ENCODE measurements at places on chromosomes 13 and 19.

- H3K4me3 ChIP-seq: no peak overlapping the region
- H3K36me3 ChIP-seq: peaks cover 12% of the 10 kb centered on the region
- no peaks in the 10 kb centered on the region for H3K27me3 ChIP-seq
- peak; percentile 64 for DNase-seq
Measured at GRCh38 chr19:35766571-35767104, 8.7 kb downstream of the PROSER3 start.

DNA sequence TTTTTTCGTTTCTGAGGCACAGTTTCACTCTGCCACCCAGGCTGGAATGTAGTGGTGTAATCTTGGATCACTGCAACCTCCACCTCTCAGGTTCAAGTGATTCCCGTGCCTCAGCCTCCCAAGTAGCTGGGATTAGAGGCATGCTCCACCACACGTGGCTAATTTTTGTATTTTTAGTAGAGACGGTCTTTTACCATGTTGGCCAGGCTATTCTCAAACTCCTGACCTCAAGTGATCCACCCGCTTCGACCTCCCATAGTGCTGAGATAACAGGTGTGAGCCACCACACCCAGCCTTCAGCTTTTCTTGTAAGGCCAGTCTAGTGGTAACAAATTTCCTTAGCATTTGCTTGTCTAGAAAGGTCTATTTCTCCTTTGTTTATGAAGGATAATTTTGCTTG lies 46.2 kb downstream of the ZNF568 start:
- no peak for DNase-seq
- no peaks in the 10 kb centered on the region for H3K36me3 ChIP-seq
- no peaks in the 10 kb centered on the region for H3K27me3 ChIP-seq
- no peak overlapping the region for H3K4me3 ChIP-seq
- no peak overlapping the region for H3K27ac ChIP-seq
- H3K4me1 ChIP-seq: no peaks in the 10 kb centered on the region

DNA sequence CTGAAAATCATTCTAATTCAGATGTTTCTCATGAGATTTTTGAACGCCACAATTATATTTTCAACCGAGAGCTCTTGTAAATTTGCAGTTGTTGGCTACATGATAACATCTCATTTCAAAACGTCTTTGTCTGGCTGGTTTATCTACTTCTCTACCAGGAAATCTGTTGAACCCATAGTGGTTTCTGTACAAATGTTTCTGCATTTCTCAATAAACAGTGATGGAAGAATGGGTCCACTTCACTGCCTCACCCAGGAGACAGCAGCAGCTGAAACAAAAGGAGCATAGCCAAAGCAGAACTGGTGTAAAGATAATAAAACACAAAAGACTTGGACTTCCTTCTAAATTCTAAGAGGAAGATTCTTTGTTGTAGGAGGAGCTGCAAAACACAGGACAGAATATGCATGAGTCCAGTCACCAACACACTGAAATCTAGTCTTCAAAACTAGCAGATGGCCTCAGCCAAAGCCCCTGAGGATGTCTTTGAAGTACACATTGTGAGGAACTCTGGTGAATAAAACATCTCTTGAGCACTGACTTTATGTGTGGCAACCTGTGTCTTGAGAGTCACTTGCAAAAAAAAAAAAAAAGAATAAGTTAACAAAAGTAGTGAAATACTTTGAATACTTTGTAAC lies 68.6 kb upstream of the FGF14 start:
- H3K27ac ChIP-seq: no peak overlapping the region
- no peaks in the 10 kb centered on the region for H3K36me3 ChIP-seq
- H3K4me1 ChIP-seq: no peaks in the 10 kb centered on the region
- DNase-seq: no peak
- peaks cover 11% of the 10 kb centered on the region for H3K27me3 ChIP-seq
- no peak overlapping the region for H3K4me3 ChIP-seq

- no peak for DNase-seq
- no peaks in the 10 kb centered on the region for H3K36me3 ChIP-seq
- no peaks in the 10 kb centered on the region for H3K27me3 ChIP-seq
- H3K4me1 ChIP-seq: no peaks in the 10 kb centered on the region
- H3K27ac ChIP-seq: no peak overlapping the region
Measured at GRCh38 chr13:50255639-50256038, 240.4 kb downstream of the KCNRG start.

- peaks cover 6% of the 10 kb centered on the region for H3K4me1 ChIP-seq
- no peak for DNase-seq
- no peaks in the 10 kb centered on the region for H3K36me3 ChIP-seq
- no peak overlapping the region for H3K4me3 ChIP-seq
- no peak overlapping the region for H3K27ac ChIP-seq
Measured at GRCh38 chr13:59301174-59301567, 862.6 kb downstream of the DIAPH3 start.

GRCh38 chr13:99062593-99062992 lies 84.7 kb upstream of the DOCK9 start:
- no peaks in the 10 kb centered on the region for H3K27me3 ChIP-seq
- H3K4me3 ChIP-seq: no peak overlapping the region
- H3K27ac ChIP-seq: no peak overlapping the region
- H3K4me1 ChIP-seq: peaks cover 42% of the 10 kb centered on the region

- no peaks in the 10 kb centered on the region for H3K36me3 ChIP-seq
- peaks cover 73% of the 10 kb centered on the region for H3K27me3 ChIP-seq
- H3K4me1 ChIP-seq: no peaks in the 10 kb centered on the region
- H3K4me3 ChIP-seq: no peak overlapping the region
- no peak overlapping the region for H3K27ac ChIP-seq
- no peak for DNase-seq
Measured at GRCh38 chr13:27004326-27004725, 167.3 kb downstream of the USP12 start.

- no peaks in the 10 kb centered on the region for H3K27me3 ChIP-seq
- H3K36me3 ChIP-seq: peaks cover 24% of the 10 kb centered on the region
- peaks cover 45% of the 10 kb centered on the region for H3K4me1 ChIP-seq
- H3K4me3 ChIP-seq: peak overlapping the region; percentile 69
- no peak for DNase-seq
- peak overlapping the region; percentile 99 for H3K27ac ChIP-seq
Measured at GRCh38 chr19:47096721-47097120, 16.9 kb downstream of the ZC3H4 start.

DNA sequence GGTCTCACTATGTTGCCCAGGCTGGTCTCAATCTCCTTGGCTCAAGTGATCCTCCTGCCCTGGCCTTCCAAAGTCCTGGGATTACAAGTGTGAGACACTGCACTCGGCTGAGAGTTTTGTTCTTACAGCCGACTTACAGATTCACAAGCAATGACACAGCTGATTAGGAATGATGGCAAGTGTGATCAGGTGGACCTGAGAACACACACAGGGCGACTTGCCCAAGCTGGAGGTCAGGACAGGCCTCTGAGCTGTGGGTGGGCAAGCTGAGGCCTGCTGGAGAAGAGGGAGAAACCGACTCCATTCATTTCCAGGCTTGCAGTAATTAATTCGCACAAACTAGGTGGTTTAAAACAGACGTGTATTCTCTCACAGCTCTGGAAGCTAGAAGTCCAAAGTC lies 8.1 kb upstream of the ATG4D start:
- peaks cover 7% of the 10 kb centered on the region for H3K4me1 ChIP-seq
- no peak overlapping the region for H3K4me3 ChIP-seq
- no peak overlapping the region for H3K27ac ChIP-seq
- peaks cover 32% of the 10 kb centered on the region for H3K27me3 ChIP-seq

DNA sequence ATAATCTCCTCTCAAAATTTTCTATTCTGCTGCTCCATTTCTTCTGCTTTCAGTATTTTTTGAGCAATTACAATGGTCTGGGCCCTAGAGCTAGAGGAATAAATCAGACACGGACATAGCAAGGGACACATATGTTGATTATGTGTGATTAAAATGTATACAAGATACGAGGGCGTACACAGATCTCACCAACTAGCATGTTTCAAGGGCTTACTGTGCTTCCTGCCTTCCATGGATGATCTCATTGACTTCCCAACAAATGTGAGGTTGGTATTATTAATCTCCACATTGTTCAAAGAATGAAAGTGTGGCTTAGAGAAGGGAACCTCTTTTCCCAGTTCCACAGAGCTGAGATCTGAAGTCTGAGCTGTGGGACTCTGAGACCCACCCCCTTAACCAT lies 9.1 kb downstream of the PLD3 start:
- H3K4me3 ChIP-seq: no peak overlapping the region
- H3K27ac ChIP-seq: no peak overlapping the region
- peaks cover 18% of the 10 kb centered on the region for H3K4me1 ChIP-seq
- no peaks in the 10 kb centered on the region for H3K27me3 ChIP-seq
- DNase-seq: no peak

DNA sequence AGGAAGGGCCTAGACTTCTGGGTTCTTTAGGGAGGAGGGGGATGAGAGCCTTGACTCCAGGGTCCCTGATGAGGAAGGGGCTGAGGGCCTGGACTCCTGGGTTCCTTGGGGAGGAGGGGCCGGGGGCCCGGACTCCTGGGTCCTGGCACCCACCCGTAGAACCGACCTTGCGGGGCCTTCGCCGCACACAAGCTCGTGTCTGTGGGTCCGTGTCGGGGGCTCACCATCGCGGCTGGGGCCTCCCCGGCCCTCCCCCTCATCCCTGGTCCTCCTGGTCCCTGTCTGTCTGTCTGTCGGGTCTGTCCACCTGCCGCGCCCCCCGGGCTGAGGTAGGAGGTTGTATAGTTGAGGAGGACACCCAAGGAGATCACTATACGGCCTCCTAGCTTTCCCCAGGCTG lies 662 bp upstream of the SPACA6 start:
- H3K4me3 ChIP-seq: peak overlapping the region; percentile 88
- H3K27ac ChIP-seq: no peak overlapping the region
- peaks cover 24% of the 10 kb centered on the region for H3K4me1 ChIP-seq
- no peak for DNase-seq
- peaks cover 24% of the 10 kb centered on the region for H3K36me3 ChIP-seq

DNA sequence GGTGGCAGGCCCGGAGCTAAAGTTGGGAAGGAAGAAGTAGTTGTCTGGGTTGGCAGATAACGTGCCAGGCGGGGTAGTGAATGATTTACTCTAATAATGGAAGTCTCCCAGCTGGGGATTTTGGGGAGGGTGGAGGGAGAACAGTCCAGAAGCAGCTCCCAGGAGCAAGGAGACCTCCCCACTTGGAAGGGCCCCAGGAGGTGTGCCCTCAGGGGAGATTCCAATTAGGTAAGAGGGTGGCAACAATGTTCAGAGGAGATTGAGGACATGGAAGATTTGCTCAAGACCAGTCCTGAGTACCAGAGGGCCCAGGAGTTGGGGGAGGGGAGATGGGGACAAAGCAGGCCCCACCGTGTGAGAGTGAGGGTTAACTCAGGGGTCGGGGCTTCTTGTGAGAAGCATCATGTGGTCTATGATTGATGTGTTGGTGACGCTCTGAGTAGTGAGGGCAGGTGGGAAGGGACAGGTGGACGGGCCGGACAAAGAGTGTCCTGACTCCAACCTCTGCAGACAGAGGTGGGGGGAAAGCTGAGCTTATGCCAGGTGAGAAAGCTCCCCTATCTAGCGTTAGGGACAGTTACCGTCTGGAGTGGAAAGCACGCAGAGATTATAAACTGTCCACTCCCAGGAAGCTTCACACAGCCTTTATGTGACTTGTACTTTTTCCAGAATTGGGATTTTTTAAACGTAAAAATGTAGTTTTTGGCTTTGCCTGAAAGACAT lies 3.5 kb downstream of the SPINT2 start:
- peak overlapping the region; percentile 88 for H3K4me3 ChIP-seq
- DNase-seq: no peak
- peaks cover 6% of the 10 kb centered on the region for H3K27me3 ChIP-seq
- peaks cover 7% of the 10 kb centered on the region for H3K36me3 ChIP-seq

DNA sequence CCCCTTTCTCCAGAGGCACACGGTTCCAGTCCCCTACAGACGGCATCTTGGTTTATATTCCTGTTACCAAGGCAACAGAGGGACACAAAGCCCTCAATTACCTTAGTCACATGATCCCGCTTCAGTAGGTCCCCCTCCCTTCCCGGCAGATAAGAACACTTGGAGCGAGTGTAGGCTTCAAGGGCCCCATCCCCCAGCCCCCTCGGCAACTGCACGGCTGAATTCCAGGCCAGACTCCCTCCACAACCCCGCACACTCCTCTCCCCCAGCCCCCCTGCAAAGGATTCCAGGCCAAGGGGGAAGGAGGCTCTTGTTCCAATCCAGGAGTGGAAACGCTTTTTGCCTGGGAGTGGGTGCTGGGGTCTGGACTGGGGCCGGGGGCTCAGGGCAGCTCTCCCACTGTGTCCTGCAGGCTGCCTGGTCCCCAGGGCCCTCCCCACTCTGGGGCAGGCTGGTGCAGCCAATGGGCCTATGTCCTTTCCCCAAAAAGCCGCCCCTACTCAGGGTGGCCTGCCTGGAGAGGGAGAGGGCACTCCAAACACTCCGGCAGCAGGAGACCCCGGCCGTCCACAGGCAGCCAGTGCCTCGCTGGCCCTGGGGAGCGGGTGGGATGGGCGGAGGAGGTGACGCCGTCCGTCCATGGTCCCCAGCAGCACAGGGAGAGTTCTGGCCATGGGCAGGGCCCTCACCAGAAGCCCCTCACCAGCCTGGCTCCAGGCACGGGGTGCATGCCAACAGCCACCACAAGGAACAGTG lies 62.6 kb downstream of the MLLT1 start:
- DNase-seq: no peak
- peaks cover 4% of the 10 kb centered on the region for H3K4me1 ChIP-seq
- H3K4me3 ChIP-seq: peak overlapping the region; percentile 91
- no peaks in the 10 kb centered on the region for H3K27me3 ChIP-seq

GRCh38 chr13:28877408-28877807 lies 57.3 kb downstream of the MTUS2 start:
- no peak overlapping the region for H3K4me3 ChIP-seq
- H3K4me1 ChIP-seq: no peaks in the 10 kb centered on the region
- H3K27me3 ChIP-seq: no peaks in the 10 kb centered on the region
- H3K27ac ChIP-seq: no peak overlapping the region
- H3K36me3 ChIP-seq: no peaks in the 10 kb centered on the region
- DNase-seq: no peak

DNA sequence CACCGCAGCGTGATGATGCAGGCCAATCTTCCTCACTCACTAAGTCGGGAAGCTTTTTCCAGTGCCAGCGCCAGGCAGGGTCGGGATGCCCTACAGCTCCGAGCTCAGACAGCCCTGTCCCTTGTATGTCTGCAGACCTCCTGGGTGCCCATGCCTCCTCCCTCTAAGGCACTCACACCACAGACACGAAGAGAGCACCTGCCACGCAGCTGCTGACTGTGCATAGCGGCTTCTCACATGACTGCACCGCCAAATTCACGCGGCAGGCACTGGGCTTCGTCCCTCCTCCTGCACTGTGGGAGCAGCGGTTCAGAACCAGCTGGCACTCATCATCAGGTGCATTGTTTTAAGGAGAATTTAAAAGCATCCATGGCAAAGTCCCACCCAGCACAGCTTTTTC lies 88.1 kb downstream of the SLC7A1 start:
- peaks cover 37% of the 10 kb centered on the region for H3K4me1 ChIP-seq
- peak overlapping the region; percentile 31 for H3K27ac ChIP-seq
- no peak overlapping the region for H3K4me3 ChIP-seq
- no peak for DNase-seq
